ENCODE measurements at places on chromosomes 7 and 10.
A peak's percentile ranks its signal among the peaks of the same experiment; 100 is the strongest.

DNA sequence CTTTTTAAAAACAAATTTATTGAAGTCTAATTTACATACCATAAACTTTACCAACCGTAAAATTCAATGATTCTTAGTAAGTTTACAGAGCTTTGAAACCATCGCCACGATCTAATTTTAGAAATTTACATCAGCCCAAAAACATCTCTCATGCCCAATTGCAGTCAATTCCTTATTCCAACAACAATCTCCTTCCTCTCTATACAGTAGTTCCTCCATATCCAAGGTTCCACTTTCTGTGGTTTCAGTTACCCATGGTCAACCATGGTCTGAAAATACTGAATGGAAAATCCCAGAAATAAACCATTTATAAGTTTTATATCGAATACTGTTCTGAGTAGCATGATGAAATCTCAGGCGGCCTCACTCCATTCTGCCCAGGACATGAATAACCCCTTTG lies 183.4 kb upstream of the ADCY1 start:
- DNase-seq, result no peak

GRCh38 chr7:71601851-71602250 lies 469.9 kb downstream of the GALNT17 start:
- no peak for DNase-seq

DNA sequence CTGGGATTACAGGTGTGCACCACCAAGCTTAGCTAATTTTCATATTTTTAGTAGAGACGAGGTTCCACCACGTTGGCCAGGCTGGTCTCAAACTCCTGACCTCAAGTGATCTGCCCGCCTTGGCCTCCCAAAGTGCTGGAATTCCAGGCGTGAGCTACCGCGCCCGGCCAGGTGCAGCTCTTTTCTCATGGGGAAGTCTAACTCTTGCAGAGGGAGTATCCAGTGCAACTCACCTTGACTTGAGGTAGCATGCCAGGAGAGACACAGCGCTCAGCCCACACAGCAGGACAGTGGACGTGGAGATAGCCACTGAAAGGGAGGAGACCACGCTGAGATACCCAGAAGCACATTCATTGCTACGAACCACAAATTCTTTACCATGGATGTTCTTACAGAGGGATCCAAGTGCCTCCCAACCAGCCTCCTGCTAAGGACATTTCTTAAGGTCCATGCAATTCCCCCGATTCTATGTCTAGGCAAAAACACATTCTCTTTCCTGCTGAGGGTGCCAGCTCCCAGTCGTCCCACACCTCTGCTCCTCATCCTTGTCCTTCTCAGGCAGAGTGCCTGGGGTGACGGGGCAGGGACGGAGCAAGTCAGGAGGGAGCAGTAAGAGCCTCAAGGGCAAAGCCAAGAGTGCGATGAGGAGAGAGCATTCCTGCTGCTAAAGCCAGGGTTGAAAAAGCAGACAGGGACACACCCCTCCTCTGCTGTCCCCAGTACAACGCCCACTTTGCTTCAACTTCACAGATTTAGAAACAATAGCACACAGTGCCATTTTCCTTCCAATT lies 21.0 kb downstream of the IL15RA start:
- no peak for DNase-seq

- no peak for DNase-seq
Measured at GRCh38 chr7:45159296-45159695, 1.7 kb downstream of the RAMP3 start.

DNA sequence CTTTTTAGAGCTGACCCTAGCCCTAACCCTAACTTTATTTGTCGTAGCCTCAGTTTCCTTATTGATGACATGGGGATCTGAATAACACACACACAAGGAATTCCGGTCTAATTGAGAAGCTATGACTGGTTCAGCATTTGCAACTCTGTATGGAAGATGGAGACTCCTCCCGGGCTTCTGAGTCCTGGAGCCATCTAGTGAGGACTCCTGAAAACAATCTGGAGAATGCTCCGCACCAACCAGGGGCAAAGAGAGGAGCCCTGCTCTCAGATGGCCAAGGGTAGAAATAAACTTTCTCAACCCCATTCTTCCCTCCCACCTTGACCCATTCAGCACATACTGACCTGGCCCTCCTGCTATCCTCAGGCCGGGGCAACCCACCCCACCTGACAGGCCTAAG lies 26.4 kb downstream of the MBL2 start:
- no peak for DNase-seq

- DNase-seq, result no peak
Measured at GRCh38 chr7:87047-87446, 105.3 kb upstream of the FAM20C start.

- DNase-seq, result no peak
Measured at GRCh38 chr7:34406848-34407530, 251.0 kb upstream of the NPSR1 start.

GRCh38 chr7:99473315-99473596 lies 566 bp downstream of the ZNF789 start:
- peak; percentile 68 for DNase-seq

DNA sequence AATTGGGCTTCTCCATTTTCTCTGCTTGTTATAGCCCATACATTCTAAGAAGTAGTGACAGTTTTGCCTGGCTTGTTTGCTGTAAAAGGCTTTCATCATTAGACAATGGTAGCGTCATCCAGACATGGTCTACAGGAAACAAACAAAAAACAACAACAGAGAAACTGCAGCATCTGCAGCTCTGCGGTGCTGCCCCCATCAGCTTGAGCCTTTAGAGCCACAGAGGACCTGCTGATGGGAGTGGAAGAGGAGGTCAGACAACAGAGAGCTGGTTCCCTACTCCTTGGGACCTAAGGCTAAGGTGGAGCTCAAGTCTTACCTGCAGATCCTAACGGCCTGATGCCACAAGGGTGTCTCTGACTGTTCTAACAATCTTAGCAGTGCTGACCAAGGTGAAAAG lies 3.1 kb downstream of the INA start:
- DNase-seq, result no peak

GRCh38 chr10:99784016-99784726 lies 1.7 kb downstream of the ABCC2 start:
- peak; percentile 80 for DNase-seq

DNA sequence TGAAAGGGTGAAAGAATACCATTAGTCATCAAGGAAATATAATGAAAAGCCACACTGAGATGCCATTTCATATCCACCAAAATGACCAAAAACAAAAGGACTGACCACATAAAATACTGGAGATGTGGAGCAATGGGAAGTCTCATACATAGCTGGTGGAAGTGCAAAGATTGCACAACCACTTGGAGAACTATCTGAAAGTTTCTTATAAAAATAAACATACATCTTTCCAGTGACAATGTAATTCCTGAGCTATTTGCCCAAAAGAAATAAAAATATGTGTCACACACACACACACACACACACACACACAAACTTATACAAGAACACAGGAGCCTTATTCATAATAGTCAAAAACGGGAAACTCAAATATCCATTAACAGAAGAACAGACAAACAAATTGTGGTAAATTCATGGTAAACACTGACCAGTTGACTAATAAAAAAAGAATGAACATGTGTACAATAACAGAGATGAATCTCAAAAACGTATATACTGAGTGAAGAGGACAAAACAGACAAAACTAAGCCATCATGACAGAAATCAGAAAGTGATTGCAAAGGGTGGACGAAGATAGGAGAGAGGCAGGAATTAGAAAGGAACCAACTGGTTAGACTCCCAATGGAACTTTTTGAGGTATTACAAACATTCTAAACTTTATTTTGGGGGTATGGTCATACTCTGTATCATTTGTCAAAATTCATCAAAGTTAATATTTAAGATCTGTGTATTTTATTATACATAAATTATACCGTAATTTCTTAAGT lies 21.5 kb downstream of the WASL start:
- peak; percentile 86 for DNase-seq

GRCh38 chr10:4330636-4331035 lies 495.4 kb upstream of the AKR1E2 start:
- no peak for DNase-seq

- DNase-seq, result no peak
Measured at GRCh38 chr7:101630591-101630990, 1.5 kb upstream of the MYL10 start.

DNA sequence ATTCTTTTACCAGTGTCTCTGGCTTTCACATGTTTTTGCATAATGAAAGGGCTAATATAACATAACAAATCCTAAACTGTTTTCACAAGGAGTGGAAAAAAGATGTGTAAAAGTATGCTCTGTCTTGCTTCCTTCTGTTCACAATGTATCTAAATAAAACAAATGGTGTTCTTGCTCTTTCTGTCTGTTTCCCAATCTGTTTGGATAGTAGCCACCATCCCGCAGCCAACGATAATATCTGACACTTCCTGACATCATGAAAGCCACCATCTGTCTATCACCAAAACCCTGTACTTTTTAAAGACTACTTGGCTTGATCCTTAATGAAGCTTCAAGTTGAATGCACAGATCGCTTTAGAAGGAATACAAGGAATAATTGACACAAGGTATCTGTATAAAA lies 246.2 kb downstream of the ETV1 start:
- DNase-seq, result peak; percentile 51

DNA sequence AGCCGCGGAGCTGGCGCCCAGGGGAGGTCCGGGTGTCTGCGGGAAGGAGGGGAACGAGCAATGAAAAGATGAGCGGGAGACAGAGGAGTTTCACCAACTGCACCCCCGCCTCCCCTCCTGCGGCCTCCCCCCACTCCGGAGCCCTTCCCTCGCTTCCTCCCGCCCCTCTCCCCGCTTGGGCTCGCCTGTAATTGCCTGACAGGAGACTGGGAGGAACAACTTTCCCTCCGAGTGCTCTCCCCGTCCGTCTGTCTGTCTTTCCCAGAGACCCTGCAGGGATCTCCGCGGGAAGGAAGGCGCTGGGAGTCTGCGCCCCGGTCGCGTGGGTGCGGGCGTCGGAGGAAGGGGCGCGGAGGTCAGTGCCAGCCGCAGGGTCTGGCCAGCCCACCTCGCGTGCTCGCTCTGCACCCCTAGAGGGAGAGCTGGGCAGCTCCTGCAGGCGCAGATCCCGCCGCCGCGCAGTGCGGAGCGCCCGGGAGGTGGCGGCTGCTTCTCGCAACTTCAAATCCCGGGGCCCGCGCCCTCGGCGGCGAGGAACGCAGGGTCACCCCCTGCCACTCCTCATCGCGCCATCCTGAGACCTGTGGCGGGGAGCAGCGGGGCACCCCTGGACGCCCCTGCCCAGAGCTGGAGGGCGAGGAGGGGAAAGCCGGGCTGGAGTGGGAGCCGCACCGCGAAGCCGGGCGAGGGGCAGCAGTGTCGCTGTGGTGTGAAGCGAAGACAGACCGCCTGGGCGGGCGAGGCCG lies 511 bp upstream of the NRP1 start:
- peak; percentile 84 for DNase-seq

DNA sequence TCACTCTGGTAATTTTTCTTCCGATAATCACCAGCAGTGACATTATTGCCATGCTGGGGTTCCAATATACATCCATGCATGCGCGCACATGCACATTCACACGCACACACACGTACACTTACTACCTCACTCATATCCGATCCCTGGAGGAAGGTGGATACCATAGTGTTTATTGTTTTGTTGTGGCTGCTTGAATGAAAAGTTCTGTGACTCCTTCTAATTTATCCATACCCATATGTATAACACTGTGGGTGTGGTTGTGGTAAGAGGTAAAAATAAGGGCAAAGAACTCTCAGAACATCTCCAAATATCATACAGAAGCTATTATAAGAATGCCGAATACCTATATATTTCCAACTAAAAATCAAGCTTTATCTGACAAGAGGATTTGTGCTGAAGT lies 407.8 kb upstream of the PODXL start:
- DNase-seq, result no peak

GRCh38 chr7:3092468-3092867 lies 48.8 kb upstream of the CARD11 start:
- peak; percentile 27 for DNase-seq

- no peak for DNase-seq
Measured at GRCh38 chr7:141880960-141881359, 35.2 kb upstream of the OR9A4 start.

GRCh38 chr7:141071855-141072547 lies 1.9 kb upstream of the TMEM178B start:
- DNase-seq, result no peak

DNA sequence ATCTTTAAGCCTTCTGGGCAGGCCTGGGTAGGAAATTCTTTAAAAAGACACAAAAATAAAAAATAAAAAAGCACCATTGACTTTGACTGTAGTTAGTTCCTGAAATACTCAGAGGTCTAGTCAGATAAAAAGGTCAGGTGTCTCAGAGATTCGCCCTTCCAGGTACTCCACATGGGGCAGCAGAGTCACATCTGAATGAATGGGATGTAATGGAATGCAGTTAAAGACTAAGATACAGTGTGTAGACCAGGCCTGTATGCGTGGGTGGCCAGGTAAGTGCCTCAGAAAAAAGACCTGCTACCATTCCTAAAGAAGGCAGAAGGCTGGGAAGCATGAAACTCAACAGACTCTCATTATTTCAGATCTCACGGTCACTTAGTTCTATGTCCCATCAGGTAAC lies 68.6 kb upstream of the SEM1 start:
- no peak for DNase-seq

- DNase-seq, result no peak
Measured at GRCh38 chr7:87627634-87627994, 584 bp upstream of the RUNDC3B start.

DNA sequence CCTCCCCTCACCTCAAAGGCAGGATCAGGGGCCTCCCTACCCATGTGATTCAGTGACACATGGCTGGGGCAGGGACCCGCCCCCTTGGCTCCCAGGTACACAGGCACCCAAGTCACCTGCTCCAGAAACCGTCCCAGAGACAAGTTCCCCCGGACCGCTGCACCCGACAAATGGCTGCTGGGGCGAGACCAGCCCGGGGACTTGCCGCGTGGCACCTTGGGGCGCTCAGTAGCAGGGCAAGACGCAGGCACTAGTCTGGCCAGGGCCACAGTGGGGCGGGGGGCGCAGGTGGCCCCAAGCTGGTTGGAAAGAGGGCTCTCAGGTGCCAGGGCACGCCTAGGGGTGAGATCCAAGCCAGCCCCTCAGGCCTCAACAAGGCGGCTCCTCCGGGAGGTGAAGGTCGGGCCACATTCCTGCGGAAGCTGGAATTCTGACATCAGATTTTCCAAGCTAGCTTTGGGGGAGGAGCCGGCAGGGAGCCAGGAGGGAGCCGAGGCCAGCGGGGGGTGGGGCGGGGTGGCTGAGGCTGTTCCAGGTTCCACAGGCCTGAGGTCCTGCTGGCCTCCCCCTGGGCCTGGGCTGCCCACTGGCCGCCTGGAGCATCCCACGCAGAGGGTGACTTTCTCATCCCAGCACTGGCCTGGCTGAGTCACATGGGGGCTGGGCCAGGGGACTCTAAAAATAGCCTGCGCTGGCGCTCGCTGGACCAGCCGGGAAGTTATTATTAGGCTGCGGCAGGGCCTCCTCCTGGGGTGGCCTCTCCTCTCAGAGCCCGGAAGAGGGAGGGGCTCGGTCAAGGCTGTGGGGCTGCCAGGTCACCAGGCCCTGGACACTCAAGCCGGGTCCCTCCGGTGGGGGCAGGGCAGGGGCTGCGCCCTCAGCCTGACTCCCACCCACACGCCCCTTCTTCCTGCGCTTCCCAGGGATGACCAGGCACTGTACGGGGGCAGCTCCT lies 20.5 kb upstream of the INPP5A start:
- DNase-seq, result peak; percentile 92

GRCh38 chr7:18976715-18977471 lies 140.5 kb downstream of the TWIST1 start:
- no peak for DNase-seq

GRCh38 chr10:97578171-97578844 lies 5.7 kb downstream of the ANKRD2 start:
- no peak for DNase-seq

- no peak for DNase-seq
Measured at GRCh38 chr7:120467676-120468075, 194.7 kb downstream of the KCND2 start.
